Anterior cingulate cortex (tissue), 58 donors: ENCODE measurements at places on chromosomes 6 and 20.

DNA sequence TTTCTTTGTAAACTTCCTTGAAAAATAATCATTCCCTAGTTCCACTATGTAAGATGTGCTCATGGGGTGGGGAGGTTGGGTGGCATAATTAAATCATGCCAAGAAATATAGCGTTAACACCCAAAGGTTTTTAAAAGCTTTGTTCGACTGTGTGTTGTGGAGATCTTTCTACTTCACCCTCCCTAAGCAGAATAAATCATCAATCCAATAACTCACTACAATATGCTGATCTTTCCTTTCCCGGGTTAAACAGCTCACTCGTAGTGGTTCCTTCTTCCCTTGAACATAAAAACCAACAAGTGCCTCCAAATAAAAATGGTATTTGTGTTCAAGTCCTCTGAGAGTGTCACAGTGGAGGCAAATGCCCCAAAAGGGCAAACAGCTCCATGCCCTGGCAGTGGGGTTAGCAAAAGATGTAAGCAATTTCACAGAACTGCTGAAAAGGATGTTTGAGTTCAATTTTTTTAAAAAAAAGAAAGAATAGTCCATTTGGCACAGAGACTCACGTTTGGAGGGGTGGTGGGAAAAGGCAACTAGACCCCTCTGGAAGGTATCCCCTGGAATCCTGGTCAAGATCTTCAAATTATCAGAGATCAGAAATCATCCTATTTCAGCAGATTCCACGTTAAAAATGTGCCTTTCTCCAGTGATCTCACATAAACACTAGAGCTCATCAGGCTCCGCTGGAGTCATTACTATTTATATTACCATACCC, 99.1 kb downstream of the TFAP2A start:
- DNase-seq: peak; percentile 18

DNA sequence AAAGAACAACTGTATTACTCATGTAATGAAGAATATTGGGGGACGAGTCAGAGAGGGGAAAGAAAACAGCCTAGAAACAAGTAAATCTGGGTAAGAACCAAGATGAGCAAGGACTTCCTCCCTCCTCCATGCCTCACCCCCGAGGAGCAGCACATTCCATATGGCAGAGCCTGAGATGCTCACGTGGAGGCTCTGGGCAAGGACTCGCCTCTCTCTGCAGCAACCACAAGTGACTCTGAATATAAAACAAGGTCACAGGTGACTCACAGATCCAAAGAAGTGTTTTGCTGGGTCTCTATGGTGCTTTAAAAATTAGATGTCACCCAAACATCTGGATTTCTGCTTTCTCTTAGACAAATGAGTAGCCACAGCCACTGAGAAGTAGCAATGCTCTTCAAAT, 453.0 kb upstream of the SULF2 start:
- no peak for DNase-seq

- DNase-seq: no peak
Observed at GRCh38 chr6:3835055-3835731, 14.0 kb upstream of the FAM50B start.

DNA sequence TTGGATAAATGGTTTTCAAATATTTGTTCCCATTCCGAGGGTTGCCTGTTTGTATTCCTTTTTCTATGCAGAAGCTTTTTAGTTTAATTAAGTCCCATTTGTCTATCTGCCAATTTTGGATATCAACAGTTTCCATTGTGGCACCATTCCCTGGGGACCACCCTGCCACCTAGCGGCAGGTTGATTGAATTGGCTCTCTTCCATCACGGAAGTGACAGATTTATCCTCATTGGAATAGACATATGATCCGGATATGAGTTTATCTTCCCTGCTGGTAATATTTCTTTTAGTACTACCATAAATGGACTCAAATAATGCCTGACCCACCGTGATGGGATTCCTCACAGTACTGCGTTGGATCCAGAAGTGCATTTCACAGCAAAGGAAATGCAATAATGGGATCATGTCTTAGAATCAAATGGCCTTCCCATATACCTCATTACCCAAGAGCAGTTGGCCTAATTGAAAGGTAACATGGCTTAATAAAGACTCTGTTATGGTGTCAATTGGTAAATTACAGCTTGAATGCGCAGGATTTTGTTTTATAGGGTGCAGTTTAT, 327.0 kb downstream of the BMP2 start:
- DNase-seq: peak; percentile 3

GRCh38 chr6:90044833-90045381, 150.6 kb downstream of the GJA10 start:
- DNase-seq: no peak

GRCh38 chr6:100459592-100460184, 5.0 kb downstream of the SIM1 start:
- DNase-seq: no peak

- DNase-seq: no peak
Observed at GRCh38 chr6:122548281-122548680, 61.9 kb upstream of the PKIB start.

- DNase-seq: no peak
Observed at GRCh38 chr6:92849636-92850035, 569.7 kb downstream of the EPHA7 start.

GRCh38 chr6:156308604-156309003, 468.6 kb upstream of the ARID1B start:
- DNase-seq: no peak

GRCh38 chr6:30656513-30656912, 9.6 kb downstream of the C6orf136 start:
- no peak for DNase-seq

- no peak for DNase-seq
Observed at GRCh38 chr20:7505152-7505834, 435.0 kb downstream of the HAO1 start.

DNA sequence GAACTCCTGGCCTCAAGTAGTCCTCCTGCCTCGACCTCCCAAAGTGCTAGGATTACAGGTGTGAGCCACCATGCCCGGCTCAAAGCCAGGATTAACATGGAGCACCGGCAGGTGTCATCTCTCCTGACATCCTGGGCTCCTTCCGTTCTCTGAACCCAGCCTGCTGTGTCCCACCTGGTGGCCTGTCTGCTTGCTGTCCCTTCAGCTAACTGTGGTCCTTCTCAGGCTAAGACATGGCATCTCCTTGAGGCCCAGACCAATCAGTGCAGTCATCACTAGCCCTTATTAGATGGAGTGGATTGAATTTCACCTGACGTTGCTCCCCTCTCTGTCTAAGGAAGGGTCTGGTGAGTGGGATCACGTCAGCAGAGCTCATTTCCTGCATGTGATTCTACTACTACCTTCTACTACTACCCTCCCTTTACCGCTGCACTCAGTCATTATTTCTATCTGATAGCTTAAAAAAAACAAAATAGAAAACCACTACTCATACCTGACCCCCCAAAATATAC, 28.0 kb upstream of the SYNJ2 start:
- no peak for DNase-seq

DNA sequence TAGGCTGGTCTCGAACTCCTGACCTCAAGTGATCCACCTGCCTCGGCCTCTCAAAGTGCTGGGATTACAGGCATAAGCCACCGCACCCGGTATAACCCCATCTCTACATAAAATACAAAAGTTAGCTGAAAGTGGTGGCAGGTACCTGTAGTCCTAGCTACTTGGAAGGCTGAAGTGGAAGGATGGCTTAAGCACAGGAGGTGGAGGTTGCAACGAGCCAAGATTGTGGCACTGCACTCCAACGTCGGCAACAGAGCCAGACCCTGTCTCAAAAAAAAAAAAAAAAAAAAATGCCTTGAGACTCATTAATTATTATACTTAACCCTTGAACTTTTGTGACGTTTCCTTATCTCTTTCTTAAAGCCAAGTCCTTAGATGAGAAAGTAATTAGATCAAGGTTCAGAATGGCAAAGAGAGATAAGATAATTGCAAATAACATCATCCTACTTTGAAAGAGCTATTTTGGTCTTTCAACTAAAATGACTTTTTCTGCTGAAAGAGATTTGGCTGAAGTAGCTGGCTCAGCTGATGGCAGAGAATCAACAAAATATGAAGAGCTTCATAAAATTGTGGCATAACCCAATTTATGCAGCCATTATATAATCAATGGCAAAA, 4.7 kb upstream of the SHLD1 start:
- no peak for DNase-seq

DNA sequence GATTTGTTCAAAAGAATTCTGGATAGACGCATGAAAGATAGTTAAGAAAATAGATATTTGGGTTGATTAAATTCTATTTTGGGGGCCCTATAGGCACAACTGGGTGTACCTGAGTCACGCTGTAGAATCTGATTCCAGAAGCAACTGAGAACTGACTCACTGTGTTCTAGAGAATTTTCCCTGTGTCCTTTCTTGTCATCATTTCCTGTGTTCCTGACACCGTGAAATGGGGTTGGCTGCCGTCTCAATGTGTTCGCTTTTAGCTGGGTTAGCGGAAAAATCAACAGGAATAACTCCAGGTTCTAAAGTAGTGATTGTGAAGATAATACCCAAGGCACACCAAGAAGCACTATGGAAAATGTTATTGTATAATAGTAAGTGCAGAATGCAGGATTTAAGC, 5.0 kb downstream of the GCNT2 start:
- DNase-seq: no peak

DNA sequence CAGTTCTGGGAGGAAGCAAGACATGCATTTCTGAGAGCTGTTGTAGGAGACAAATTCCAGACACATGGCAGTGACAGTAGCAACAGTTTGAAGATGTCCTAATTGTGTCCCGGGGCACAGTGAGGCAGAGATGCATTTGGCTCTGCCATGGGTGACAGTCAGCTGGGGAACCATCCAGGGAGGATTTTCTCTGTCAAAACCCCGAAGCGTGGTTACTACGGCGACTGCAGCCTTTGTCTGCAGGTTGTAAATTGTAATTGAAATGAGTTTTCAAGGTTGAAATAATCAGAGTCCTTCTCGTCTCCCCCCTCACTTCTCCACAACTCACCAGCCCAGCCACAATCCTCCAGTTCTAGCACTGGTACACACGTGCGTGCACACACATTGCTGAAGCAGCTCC, 100.1 kb downstream of the GRM4 start:
- DNase-seq: no peak

- no peak for DNase-seq
Observed at GRCh38 chr6:305371-306206, 13.3 kb downstream of the DUSP22 start.

GRCh38 chr6:36641543-36641942, 37.0 kb upstream of the CDKN1A start:
- DNase-seq: no peak

DNA sequence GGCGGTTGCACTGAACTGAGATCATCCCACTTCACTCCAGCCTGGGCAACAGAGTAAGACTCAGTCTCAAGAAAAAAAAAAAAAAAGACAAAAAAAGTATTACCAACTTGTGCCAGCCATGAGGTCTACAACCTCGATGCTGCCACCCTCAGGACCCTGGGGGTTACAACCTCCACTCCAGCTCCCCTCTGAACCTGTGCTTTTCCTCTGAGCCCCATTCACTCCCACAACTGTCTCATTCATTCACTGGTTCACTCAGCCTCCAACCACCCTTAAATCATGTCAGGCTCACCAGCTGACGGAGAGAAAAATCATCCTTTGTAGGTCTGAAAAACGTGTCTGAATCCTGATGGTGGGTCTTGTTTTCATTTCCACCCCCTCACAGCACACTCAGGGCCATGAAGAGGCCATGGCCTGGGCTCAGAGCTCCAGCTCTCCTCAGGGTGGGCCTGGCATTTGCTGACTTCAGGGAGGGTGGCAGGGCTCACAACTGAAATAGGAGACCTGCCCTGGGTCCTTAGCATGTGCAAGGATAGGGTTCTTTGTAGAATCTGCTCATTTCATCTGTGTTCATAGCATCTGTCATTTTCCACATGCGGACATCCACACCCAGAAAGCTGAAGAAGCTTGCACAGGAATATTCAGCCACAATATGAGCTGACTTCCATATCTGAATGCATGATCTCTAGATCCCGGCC, 1.9 kb upstream of the ULBP1 start:
- no peak for DNase-seq

DNA sequence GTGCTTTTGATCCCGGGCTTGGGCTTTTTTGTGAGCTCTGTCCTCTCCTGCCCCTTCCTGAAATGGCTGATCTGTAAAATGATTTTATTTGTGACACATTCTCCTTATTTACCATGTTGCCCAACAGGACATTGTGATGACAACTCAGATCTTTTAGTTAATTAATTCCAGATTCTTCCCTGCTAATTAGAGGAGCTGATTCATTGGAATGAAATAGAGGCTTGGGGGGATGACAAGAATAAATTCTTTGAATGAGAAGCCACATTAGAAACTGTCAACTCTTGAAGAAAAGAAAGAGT, 26.1 kb upstream of the GABRR1 start:
- DNase-seq: no peak

DNA sequence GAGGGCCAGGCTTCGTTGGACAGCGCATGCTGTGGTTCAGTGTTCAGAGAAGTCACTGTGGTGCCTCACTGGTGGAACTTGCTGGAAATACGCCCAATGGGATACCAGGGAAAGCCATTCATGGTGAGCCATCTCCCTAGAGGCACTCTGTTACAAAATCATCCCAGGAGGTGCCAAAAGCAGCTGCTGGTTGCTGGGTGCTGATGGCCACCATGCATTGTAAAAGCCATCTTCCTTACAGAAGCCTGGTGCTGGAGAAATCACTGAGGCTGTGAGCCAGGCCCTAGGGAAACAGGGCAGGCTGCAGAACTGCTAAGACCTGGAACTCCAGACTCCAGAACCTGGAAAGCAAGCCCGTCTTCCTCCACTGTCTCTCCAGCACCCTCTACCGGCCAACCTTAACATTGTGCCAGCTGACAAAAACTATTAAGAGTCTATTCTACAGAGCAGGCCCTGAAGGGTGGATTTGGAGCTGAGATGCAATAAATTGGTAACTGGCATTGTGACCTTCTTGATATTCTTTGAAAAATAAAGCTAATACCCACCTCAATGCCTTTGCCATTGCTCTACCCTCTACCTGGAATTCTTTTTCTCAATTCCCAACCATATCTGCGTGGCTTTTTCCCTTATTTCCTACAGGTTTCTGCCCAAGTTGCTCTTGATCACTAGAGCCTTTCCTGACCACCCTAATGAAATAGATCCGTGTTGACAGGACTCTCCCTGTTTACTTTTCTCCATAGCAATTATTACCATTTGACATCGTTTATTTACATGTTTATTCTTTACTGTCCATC, 18.5 kb downstream of the SNRPB start:
- DNase-seq: peak; percentile 33

- DNase-seq: no peak
Observed at GRCh38 chr20:5309971-5310370, 6.8 kb downstream of the PROKR2 start.

GRCh38 chr6:33204415-33205190, at the start of gene HSD17B8:
TSS of gene HSD17B8 (plus strand) at chr6:33204655. CDS start at chr6:33204669, 14 bp downstream.
- DNase-seq: peak; percentile 95

GRCh38 chr6:115835314-115835713, 225.4 kb downstream of the FRK start:
- DNase-seq: no peak

DNA sequence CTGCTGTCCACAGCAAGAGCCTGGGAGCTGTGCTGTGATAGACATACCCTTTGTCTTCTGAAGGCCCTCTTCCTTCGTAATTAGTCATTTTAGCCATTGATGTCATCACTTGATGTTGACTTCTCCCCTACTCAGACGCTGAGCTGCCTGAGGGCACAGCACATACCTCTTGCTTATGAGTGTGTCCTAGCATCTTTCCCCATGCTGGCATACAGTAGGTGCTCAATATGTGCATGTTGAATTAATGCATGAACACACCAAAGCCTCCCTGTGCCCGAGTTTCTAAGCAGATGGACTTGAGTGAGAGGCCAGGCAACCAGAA, 35.8 kb upstream of the FAM83D start:
- DNase-seq: no peak
